Islet precursor cell (in vitro differentiated cells): ENCODE measurements at places on chromosomes 6 and 20.

DNA sequence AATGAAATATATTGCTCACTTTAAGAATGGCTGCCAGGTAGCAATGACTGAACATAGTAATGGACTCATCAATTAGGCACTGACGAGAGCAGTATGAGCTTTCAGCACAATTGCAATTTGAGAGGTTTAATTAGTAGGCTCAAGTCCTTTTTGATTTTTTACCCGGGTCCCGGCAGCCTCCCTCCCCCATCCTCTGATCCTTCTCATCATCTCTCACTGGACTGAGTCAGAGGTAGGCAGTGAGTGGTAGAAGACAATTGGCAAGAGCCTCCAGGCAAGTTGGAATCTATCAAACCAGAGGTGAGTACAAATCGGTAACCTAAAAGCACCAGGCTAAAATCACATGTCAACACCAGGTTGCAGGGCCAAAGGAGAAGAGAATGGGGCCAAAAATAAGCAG lies 107.9 kb downstream of the DCDC2 start:
- no peak for DNase-seq

- DNase-seq, result no peak
These were observed 39.4 kb upstream of the MYB start for GRCh38 chr6:135141728-135142127.

DNA sequence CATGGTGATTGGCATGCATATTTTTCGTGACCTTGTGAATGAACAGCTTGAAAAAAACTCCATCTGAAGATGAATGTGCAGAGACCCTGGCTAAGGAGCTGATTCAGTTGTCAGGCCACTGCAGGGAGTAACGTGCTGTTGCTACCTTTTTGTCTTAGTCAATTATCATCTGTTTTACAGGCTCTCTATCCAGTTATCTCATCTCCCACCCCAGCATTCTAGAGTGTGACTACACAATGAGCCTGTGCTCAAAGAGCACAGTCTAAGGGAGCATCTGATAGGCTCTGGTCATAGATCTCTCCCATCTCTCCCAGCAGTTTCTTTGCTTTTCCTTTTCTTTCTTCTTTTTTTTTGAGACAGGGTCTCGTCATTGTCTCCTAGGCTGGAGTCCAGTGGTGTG lies 45.5 kb downstream of the NDRG3 start:
- DNase-seq, result no peak

DNA sequence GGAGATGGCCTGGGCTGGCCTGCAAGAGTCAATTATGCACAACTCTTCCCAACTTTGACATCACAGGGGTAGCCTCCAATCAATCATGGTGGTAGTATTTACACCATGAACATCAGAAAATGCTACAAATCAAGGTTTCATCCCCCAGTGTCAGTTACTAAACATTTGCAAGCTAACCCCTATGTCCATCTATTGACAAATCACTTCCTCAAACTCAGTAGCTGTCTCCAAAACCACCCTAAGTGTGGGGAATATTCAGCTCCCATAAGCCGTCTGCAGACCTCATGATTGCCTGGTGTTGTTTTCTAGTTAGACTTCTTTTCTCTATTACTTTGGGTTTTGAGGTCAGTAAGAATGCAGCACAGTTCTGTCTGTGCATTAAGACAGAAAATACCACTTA lies 200.8 kb upstream of the RIN2 start:
- DNase-seq, result no peak

DNA sequence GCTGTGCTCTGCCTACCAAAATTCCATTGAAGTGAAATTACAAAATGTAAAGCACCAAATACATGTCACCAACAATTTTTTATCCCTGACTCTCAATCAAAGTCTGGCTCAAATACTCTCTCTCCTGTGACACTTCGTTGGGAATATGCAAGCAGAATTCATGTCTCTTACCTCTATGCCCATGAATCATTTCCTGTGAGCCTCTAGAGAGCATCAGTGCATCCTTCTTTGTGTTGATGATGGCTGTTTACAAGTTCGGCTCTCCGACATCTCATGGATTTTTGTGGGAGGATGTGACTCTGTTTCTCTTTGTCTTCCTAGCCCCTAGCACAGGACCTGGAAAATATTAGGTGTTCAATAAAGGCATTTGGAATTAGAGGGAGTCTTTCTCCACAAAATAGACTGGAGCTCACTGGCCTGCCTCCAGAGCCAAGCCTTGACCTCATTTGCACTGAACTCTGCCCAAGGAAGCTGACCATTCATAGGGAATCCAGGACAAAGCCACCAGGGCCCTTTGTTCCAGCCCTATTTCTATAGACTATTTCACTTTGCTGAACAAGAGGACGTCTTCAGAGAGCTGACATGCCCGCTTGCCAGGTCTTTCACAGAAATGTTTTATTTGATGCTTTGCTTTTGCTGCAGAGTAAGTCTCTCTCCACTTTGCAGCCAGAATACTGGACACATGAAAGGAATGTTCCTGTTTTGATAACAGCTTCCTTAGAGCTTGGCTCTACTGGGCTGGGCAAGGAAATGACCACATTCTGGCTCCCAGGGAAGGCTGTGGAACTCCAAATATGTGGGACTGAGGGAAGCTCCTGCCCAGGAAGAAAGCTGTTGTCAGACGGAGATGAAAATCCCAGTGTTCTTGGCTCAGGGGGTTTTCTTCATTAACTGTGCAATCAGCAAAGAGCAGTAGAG lies 194.5 kb upstream of the CDYL start:
- peak; percentile 94 for DNase-seq

DNA sequence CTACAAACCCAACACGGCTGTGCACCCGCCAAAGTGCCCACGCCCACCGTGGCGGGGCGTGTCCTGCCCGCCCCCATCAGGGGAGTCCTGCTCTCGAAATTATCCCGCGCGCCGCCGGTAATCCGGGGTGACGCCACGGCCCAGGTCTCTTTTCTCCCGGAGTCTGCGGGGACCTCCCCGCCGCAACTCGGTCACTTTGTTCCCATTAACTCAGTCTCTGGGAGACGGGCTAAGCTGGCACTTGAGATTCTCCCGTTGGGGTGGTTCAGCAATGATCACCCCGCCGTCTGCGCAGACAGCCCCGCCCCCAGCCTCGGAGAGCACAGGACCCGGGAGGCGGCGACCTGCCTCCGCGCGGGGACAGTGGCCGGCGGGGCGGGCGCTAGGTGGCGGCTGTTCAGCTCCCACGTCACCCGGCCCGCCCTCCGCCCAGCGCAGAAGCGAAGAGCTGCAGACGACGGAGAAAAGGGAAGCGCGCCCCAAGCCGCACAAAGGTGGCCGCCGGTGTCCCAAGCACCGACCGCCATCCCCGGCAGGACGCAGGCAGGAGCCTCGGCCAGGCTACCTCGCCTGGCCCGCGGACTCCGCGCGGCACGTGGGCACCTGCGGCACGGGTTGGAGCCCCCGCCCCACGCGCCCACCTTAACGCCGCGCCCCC lies 31.5 kb downstream of the SF3B5 start:
- DNase-seq, result peak; percentile 86

- no peak for DNase-seq
These were observed 224.8 kb upstream of the JAG1 start for GRCh38 chr20:10898552-10898951.

DNA sequence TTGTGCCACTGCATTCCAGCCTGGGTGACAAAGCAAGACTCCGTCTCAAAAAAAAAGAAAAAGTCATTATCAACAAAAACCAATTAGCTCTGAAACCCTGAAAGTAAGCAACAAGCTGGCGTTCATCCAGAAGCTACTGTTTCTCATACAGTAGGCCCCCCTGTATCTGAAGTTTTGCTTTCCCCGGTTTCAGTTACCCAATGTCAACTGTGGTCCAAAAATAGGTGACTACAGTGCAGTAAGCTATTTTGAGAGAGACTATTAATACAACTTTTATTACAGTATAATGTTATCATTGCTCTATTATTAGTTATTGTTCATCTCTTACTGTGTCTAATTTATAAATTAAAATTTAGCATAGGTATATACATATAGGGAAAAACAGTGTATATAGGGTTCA lies 135.1 kb downstream of the KIF16B start:
- no peak for DNase-seq

DNA sequence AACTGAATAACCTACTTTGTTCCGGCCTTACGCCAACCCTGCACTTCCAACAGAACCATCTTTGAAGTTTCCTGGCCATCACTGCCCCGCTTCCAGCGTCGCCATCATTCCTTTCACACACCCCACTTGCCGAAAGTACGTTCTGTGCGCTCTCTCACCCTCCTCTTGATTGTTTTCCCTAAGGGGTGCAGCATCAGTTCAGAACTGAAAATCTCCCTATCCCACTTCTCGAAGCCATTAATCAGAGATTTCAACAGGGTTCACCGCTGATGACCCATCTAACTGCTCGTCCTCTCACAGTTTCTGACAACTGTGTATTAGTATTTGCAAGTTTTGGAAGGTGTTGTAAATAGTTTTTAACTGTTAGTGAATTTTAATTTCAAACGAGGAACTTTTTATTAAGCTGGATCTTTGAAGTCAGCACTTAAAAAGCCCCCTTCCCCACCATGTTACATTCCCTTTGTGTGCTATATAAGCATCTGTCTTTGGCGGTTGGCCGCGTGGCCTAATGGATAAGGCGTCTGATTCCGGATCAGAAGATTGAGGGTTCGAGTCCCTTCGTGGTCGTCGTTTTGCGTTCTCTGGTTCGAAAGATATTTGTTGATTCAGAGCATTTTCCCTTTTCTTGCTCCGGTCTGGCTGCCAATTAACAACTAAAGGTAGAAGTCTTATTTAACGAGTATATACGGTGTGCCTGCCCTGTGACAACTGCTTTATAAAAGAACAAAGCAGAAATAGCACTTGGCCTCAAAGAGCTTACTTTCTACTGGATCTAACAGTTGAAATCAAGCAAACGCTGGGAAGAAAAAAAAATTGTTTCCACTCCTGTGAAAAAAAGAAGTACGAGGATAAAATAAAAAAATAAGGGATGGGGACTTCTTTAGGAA lies 42.6 kb downstream of the TRIM27 start:
- DNase-seq, result peak; percentile 81

DNA sequence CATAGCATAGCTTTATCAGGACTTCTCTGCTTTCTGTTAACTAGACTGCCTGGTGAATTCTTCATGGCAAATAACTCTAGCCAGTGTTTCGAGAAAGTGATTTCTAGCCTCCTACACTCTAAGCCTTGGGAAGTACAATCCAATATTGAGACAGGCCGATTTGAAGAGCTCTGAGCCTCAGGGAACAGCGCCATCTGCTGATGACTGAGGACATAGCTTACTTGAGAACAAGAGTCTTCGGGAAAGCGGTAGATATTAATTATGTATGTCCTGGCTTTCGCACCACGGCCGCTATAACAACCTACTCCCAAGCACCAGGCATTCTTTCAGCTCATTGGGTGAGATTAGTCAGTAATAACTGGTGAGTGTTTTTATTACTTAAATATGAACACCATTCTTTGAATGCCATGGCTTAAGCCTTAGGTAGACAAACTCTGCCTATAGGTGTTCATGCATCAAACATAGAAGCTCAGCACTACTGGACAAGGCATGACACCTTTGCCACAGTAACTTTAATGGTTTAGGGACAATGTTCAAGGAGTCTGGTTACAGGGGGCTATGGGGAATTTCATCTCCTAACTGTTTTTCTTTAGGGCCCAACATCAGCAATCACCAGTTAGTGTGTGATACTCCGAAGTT lies 518.6 kb downstream of the BMP2 start:
- peak; percentile 82 for DNase-seq

- DNase-seq, result no peak
These were observed 427.3 kb upstream of the FLRT3 start for GRCh38 chr20:14764511-14765369.

DNA sequence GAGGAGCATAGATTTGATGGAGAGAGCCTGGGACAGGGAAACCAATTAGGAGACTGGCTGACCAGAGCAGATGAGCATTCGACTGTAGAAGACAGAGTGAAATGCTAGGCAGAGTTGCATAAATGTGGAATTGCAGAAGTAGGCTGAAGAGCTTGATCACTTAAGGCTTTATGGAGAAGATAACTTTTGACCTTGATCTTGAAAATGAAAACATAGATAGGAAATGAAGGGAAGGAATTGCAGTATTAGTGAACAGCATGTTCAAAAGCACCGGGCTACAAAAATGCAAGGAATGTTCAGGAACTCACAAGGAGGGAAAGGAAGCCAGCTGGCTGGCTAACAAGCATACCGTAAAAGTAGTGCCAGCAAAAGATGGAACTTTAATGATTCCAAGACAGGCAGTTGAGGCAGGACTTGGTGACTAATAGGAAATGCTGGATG lies 20.5 kb upstream of the LTV1 start:
- DNase-seq, result no peak

DNA sequence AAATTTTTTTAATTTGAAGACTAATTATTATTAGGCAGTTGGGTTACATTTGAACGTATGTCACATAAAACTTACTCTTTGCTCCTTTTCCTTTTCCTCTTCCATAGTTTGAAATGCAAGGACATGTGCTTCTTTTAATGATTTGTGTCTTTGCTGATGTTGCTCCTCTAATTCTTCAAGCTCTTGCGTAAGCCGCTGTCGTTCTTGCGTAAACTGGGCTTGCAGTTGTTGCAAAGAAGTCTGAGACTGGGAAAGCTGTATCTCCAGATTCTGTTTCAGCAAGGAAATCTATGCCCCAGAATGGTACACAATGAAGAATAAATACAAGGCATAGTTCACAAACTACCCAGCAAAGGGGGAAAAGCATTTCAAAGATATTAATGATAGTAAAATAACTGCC lies 45.1 kb upstream of the MCM9 start:
- DNase-seq, result no peak

- peak; percentile 98 for DNase-seq
These were observed 327.6 kb upstream of the HTR1E start for GRCh38 chr6:86609549-86610388.

DNA sequence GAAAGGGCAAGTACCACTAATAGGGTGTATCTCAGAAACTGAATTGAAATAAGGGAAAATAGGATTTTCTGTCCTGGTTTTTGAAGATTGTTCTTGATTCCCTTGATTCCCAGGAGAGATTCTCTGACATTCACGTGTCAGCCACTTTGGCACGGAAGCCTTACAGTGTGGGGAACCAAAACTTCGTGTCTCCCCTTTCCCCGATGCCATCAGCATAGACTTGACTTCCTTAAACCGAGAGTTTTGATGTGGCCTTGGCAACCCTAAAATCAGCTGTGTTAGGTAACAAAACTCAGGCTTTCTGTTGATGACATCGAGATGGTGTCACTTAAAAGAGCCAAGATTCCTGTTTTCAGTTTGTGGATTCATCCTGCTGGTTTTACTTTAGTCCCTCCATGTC lies 7.5 kb downstream of the HMGN4 start:
- DNase-seq, result no peak

- no peak for DNase-seq
These were observed 120.5 kb downstream of the RFX6 start for GRCh38 chr6:116997496-116997895.

- DNase-seq, result peak; percentile 69
These were observed 1.3 kb downstream of the LSM14B start for GRCh38 chr20:62123450-62124118.

DNA sequence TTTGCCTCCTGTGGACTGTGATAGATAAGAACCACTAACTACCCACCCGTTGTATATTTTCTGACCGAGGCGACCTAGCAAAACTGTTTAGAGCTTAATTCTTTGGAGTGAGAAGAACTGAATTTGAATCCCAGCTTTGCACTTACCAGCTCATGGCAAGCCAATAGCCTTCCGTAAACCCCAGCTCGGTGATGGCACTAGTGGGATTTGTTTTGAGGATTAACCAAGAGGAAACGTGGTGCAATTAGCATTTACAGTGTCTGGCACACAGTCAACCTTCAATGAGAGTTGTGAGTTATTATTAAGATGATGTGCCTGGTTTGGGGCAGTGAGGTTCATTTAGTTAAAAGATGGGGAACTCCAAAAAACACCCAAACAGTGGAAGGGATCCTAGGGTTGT lies 12.3 kb upstream of the DSP start:
- no peak for DNase-seq

- no peak for DNase-seq
These were observed 226.8 kb upstream of the TENT5A start for GRCh38 chr6:81979329-81979728.

- DNase-seq, result no peak
These were observed 18.5 kb upstream of the SLC16A10 start for GRCh38 chr6:111068866-111069234.
